ENCODE measurements at places on chromosomes 11 and 22. TPM values are rescaled to one million over a fixed set of nuclear protein-coding genes. Genes with fewer than 3 reads are reported as not detected.

DNA sequence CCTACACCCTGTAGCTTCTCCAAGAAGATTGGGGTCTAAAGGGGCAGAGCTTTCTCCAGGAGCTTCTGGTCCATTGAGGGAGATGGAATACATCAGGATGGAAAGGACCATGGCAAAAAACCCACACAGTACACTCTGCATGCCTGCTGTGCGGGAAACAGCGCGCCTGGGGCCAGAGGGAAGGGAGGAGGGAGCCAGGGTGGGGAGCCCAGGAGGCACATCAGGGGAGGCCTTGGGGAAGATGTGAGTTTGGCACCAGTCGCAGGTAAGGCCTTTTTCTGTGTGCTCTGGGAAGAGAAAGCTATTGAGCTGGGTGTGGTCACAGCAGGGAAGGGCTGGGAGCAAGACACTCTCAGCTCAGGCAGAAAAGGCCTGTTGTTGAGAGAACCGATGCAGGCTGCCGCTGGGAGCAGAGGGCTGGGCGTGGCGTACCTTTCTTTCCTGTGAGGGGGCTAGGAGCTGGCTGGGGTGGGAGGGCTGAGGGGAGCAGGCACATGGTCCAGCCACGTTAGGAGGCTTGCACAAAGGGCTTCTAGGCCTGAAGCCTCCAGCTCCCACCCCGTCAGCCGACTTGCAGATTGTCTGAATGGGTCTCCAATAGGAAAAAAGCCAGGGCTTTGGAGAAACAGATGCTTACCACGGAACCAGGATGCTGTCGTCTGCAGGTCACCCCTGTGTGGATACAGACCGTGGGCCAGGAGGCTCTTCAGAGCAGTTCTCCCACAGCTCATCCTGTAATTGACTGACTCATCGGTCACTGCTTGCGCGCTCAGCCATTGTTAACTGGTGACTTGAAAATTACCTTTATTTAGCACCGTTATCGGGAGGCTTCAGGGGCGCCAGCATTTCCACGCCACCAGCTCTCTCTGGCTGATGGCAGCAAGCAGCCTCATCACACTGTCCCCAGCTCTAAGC is 237.3 kb downstream of the ST3GAL4 start:
- no peak overlapping the region for H3K27ac ChIP-seq
- H3K36me3 ChIP-seq = no peaks in the 10 kb centered on the region
- no peak for DNase-seq
- H3K4me1 ChIP-seq = no peaks in the 10 kb centered on the region
- H3K27me3 ChIP-seq = no peaks in the 10 kb centered on the region

- DNase-seq = no peak
- no peak overlapping the region for H3K27ac ChIP-seq
- no peaks in the 10 kb centered on the region for H3K4me1 ChIP-seq
- H3K4me3 ChIP-seq = no peak overlapping the region
- H3K36me3 ChIP-seq = no peaks in the 10 kb centered on the region
Observed at GRCh38 chr11:79501707-79502106, 60.9 kb upstream of the TENM4 start.

- no peak overlapping the region for H3K4me3 ChIP-seq
- H3K36me3 ChIP-seq = no peaks in the 10 kb centered on the region
- H3K27me3 ChIP-seq = no peaks in the 10 kb centered on the region
- H3K4me1 ChIP-seq = no peaks in the 10 kb centered on the region
- H3K27ac ChIP-seq = no peak overlapping the region
Observed at GRCh38 chr11:110182886-110183285, 89.7 kb downstream of the ZC3H12C start.

DNA sequence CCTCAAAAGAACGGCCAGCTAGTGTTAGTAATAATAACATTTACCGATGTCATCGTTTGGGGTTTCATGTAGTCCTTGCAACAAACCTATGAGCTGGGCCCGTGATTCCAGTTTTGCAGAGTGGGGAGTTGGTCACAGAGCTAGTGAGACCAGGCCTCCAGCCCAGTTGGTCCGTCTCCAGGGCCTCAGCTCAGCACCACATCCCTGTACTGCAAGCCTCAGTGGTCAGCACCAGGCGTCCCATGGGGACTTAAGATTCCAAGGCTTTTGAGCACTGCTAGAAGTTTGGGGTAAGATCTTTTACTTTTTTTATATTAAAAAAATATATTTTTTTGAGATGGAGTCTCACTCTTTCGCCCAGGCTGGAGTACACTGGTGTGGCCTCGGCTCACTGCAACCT is 1.1 kb upstream of the TSGA10IP start:
- H3K4me3 ChIP-seq = no peak overlapping the region
- no peak overlapping the region for H3K27ac ChIP-seq
- no peaks in the 10 kb centered on the region for H3K4me1 ChIP-seq
- DNase-seq = no peak

- DNase-seq = no peak
- H3K27ac ChIP-seq = no peak overlapping the region
- H3K36me3 ChIP-seq = no peaks in the 10 kb centered on the region
Observed at GRCh38 chr22:39379756-39380730, 19.5 kb upstream of the TAB1 start.

DNA sequence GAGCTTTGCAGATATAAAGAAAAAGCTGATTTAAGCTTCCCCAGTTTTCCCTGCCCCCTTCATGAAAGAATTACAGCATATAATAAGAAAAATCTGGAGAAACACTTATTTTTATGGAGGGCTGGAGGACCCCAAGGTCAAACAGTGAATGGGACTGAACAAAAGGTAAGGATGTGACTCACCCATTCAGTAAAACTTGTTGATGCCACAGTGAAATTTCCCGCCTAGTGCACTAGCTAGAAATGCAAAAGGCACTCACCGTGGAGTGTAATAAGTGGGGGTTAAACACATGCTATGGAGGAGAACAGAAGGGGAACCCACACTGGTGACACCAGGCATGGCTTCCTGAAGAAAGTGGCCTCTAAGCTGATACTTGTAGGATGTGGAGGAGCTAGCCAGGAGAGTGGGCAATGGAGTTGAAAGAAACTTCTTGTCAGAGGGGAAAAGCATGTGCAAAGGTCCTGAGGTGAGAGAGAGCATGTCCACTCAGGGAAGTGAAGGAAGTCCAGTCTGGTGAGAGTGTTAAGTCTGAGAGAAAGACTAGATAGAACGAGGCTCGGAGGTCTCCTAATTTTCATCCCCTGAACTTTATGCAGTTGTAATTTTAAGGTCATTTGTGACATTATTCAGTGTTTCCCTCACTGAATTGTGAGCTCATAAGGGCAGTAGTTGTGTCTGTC is 77.1 kb downstream of the MIAT start:
- no peaks in the 10 kb centered on the region for H3K4me1 ChIP-seq
- no peak overlapping the region for H3K27ac ChIP-seq
- peaks cover 5% of the 10 kb centered on the region for H3K36me3 ChIP-seq
- no peaks in the 10 kb centered on the region for H3K27me3 ChIP-seq
- no peak for DNase-seq

- H3K27me3 ChIP-seq = no peaks in the 10 kb centered on the region
- no peak overlapping the region for H3K4me3 ChIP-seq
- H3K27ac ChIP-seq = no peak overlapping the region
- H3K4me1 ChIP-seq = no peaks in the 10 kb centered on the region
- H3K36me3 ChIP-seq = no peaks in the 10 kb centered on the region
- DNase-seq = peak; percentile 50
Observed at GRCh38 chr11:134139873-134140331, 71.0 kb downstream of the JAM3 start.

- no peak for DNase-seq
- no peak overlapping the region for H3K4me3 ChIP-seq
- H3K36me3 ChIP-seq = no peaks in the 10 kb centered on the region
- H3K27ac ChIP-seq = no peak overlapping the region
Observed at GRCh38 chr11:82883853-82884252, 16.4 kb downstream of the PRCP start.

- DNase-seq = no peak
- no peaks in the 10 kb centered on the region for H3K27me3 ChIP-seq
- H3K4me3 ChIP-seq = no peak overlapping the region
- no peaks in the 10 kb centered on the region for H3K4me1 ChIP-seq
- no peak overlapping the region for H3K27ac ChIP-seq
Observed at GRCh38 chr11:45906096-45906682, 882 bp downstream of the FREY1 start.

GRCh38 chr22:46843821-46844255 is 81.4 kb downstream of the TBC1D22A start:
- no peaks in the 10 kb centered on the region for H3K4me1 ChIP-seq
- H3K27ac ChIP-seq = no peak overlapping the region
- no peak for DNase-seq
- no peaks in the 10 kb centered on the region for H3K27me3 ChIP-seq
- H3K36me3 ChIP-seq = no peaks in the 10 kb centered on the region

DNA sequence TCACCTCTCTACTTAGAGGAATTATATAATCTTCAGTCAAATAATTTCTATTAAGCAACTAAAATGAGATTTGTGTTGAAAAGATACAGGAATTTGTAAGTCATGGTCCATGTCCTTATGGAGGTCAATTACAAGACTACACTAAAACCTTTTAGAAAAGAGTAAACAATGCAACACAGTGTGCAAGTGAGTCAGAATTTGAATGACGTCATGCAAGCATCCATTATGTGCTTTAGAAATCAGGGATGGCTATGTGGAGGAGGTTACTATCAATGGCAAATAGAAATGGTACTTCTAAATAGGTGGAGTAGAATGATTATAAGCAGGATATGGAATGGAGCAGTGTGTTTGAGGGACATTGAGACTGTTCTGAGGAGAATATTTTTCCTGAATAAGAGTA is 16.6 kb downstream of the OR10D3 start:
- no peak overlapping the region for H3K27ac ChIP-seq
- DNase-seq = no peak
- no peaks in the 10 kb centered on the region for H3K27me3 ChIP-seq
- H3K4me1 ChIP-seq = no peaks in the 10 kb centered on the region
- H3K4me3 ChIP-seq = no peak overlapping the region
- no peaks in the 10 kb centered on the region for H3K36me3 ChIP-seq

GRCh38 chr11:78583889-78584288 is 9.2 kb upstream of the NARS2 start:
- H3K4me3 ChIP-seq = no peak overlapping the region
- no peaks in the 10 kb centered on the region for H3K36me3 ChIP-seq
- H3K4me1 ChIP-seq = no peaks in the 10 kb centered on the region
- H3K27me3 ChIP-seq = no peaks in the 10 kb centered on the region
- no peak for DNase-seq

- DNase-seq = no peak
- H3K4me1 ChIP-seq = no peaks in the 10 kb centered on the region
- H3K27ac ChIP-seq = no peak overlapping the region
- H3K4me3 ChIP-seq = no peak overlapping the region
- no peaks in the 10 kb centered on the region for H3K36me3 ChIP-seq
Observed at GRCh38 chr22:48054596-48054995, 1292.1 kb downstream of the TBC1D22A start.

GRCh38 chr22:44133161-44133560 is 47.6 kb upstream of the PARVG start:
- no peaks in the 10 kb centered on the region for H3K4me1 ChIP-seq
- no peak overlapping the region for H3K27ac ChIP-seq
- H3K4me3 ChIP-seq = no peak overlapping the region
- no peaks in the 10 kb centered on the region for H3K27me3 ChIP-seq
- peaks cover 6% of the 10 kb centered on the region for H3K36me3 ChIP-seq

Gene OSM
- total RNA-seq = 1.1 TPM

Gene PNPLA5
- total RNA-seq = not detected

Gene SCGB2A2
- total RNA-seq = not detected

Gene CRYBA4
- not detected for total RNA-seq

Gene OR5B17
- total RNA-seq = not detected

Gene PTGDR2
- 3.6 TPM for total RNA-seq

Gene SOX10
- total RNA-seq = not detected

Gene TM7SF2
- 22.4 TPM for total RNA-seq

Gene MYO7A
- total RNA-seq = 0.20 TPM

Gene RTN4R
- total RNA-seq = 2.7 TPM
